Occipital lobe (tissue), 3 donors: ENCODE measurements at places on chromosomes 7 and 10.

- DNase-seq: no peak
These were observed 873.9 kb downstream of the GRID1 start for GRCh38 chr10:85492684-85493083.

DNA sequence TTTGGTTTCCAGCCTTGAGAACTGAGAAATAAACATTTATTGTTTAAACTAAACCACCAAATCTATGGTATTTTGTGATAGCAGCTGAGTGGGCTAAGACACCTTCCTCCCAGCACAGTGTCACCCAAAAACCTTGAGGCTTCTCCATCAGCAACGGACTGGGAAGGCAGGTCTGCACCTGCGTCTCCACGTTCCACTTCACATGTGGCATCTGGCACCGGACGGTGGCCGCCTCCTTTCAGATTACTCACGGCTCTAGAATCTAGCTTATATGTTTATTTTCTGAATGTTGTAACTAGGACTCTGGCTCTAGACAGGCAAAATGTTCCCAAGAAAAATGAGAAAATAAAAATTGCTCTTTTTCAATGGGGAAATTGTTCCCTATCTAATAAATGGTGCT lies 201.0 kb downstream of the ADARB2 start:
- DNase-seq: no peak

DNA sequence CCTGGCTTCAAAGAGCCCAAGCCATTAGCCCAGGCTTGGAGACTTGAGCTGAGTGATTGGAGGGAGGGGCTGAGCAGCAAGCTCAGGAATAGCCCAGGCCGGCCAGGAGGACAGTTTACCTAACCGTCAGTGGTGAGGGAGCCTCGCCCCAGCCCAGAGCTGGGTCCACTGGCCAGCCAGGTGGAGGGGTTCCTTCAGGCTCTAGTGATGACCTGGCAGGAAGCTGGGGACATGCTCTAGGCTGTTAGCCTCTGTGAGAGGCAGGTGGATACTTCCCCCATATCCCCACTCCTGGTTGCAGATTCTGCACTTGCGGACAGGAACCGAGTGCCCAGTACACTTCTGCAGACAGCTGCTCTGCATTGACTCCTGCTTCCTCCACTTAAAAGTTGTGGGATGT lies 61.2 kb upstream of the ANTXRL start:
- no peak for DNase-seq

DNA sequence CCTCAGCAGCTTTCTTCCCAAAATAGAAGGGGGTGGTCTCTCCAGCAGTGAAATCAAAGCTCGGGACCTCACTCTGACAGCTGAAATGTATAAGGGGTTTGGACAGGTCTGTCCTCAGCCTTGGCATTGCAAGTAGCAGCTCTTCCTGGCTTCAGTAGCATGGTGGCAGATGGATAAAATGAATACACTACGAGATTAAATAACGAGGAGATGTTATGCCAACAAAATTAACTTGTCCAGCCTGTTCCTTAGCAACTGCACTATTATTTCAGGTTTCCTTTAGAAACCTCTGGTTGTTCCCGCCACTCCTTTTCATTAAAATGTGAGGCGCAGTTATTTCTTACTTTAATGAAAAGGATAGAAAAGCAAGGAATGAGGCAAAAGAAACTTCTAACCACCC lies 24.9 kb downstream of the PRLHR start:
- no peak for DNase-seq

DNA sequence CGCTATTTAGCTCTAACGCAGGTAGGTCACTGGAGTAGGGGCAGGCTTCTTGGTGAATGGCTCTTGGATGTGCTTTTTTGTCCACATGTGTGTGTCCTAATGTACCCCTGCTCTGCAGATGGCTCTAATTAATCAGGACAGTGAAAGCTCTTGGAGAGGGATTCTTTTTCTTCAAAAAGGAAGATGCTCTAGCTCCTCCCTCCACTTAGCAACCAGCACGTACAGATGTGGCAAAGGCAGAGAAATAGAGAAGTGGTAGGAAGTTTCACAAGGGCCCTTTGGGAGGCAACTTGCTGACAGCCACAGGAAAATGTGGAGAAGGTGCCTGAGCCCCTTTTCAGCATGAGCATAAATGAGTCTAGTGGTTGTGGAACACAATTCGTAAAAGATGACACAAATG lies 221.7 kb downstream of the PLXNA4 start:
- no peak for DNase-seq

DNA sequence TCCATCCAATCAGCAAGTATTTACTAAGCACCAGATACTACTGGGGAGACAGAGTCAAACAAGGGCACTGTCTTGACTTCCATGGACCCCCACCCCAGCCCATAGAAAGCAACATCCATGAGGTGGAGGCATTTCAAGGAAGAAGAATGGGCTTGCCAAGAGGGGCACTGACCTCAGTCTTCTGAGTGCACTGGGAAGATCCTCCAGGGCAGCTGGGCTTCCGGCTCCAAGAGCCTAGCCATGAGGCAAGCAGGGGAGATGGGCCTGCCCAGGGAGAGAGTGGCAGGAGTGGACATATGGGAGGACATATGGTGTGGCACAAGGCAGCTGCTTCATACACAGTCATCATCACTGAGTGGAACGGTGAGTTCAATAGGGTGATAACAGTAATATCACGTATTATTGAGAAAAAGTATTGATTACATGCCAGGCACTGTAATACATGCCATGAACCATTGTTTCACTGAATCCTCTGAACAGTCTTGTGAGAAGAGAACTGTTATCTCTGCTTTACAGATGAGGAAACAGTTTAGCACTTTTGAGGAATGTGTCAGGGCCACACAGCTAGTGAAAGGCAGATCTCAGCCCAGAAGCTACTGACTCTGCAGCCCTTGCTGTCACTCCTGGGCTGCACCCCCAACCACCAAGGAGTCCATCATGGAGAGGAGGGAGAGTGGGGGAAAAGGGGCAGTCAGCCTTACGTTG lies 331.7 kb upstream of the ZMIZ1 start:
- DNase-seq: no peak

GRCh38 chr7:47625861-47626715 lies 44.2 kb upstream of the TNS3 start:
- no peak for DNase-seq
